Pons (tissue), 1 donor: ENCODE measurements at places on chromosomes 1 and 21.
A peak's percentile ranks its signal among the peaks of the same experiment; 100 is the strongest.

DNA sequence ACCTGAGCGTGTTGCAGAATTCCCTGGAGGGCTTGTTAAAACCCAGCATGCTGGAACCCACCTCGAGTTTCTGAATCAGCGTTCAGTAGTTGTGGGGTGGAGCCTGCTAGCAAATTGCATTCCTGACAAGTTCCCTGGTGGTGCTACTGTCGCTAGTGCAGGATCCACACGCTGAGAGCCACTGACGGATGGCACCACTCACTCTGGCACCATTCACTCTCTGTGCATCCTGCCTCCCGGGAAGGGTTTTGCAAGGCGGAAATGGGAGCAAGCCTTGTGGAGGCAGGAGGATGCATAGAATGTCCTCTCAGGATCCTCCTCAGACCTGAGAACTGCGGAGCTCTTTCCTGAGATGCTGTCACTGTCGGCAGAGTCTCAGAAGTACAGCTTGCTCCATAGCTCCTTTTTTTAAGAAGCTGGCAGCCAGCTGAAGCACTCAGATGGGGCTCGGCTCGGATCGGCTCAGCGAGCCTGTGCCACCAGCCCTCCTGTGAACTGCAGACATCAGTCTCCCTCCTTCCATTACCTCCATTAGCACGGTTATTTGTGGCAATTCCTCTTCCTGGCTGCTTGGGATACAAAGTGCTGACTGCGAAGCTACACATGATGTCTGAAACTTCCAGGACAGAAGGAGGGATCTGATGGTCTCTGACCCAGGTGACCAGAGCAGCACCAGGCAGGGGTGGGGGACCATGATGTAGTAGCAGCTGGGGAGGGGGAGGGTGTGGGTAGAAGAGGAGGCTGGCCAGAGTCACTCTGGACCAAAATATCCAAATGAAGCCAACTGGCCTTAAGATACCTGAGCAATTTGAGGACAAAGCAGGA lies 89.6 kb downstream of the C1orf94 start:
- DNase-seq, result peak; percentile 1

- DNase-seq, result no peak
These were observed 61.6 kb downstream of the NFIA start for GRCh38 chr1:61143821-61144424.

- no peak for DNase-seq
These were observed 40.5 kb downstream of the SLC5A9 start for GRCh38 chr1:48263041-48263440.

DNA sequence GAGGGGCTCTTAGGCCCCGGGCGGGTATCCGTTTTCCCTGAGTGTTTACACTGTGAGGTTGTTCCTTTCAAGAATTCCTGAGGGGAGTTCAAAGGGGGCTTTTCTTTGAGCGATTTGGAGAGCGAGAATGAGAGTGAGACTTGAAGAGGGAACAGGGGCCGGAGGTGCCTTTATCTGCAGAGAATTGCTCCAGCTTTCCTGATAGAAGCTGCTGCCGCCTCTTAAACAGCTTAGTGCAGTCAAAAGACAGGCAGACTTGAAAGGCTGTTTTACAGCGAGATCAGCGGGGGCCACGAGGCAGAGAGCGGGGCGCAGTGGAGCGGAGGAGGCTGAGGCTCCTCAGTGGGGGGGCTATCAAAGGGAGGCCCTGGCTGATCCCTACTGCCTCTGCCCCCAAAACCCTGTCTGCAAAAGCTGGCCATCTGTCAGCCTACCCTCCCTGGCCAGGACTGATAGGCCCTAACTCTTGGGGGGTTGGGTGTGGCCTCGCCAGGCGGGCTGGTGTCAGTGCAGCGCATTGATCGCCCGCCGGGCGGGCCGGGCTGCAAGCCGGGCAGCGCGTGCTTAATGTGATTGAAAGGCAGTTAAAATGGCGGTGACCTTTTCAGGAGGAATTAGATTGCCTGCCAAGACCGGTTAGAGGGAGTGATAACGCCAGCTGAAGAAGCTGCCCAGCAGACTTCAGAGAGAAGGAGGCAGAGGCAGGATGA lies 36.4 kb downstream of the TMEM53 start:
- no peak for DNase-seq
